ENCODE measurements at places on chromosomes 13 and 19. TPM values are rescaled to one million over a fixed set of nuclear protein-coding genes. Genes with fewer than 3 reads are reported as not detected.

DNA sequence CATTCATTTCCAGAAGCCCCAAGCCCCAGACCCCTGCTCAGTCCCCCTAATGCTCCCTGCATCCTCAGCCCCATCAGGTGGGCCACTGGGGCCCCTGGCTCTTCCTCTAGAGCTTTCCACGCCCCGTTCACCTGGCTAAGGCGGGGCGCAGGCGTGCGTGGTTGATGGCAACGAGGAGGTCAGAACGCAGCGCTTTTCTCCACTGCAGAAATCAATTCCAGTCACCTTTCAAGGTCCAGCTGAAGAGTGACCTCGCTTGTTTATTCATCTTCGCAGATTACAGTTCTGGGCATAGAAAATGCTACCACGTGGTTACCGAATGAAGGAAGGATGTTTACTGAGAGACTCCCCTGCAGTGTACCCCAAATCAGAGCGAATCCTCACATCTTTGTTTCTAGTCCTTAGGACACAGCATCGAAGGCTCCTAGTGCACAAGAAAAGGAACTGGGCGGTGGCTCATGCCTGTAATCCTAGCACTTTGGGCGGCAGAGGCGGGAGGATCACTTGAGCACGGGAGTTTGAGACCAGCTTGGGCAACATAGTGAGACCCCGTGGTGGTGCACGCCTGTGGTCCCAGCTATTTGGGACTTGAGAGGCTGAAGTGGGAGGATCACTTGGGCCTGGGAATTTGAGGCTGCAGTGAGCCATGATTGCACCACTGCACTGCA, 828 bp upstream of the PBX4 start:
- H3K4me3 ChIP-seq: peak overlapping the region; percentile 81
- H3K36me3 ChIP-seq: no peaks in the 10 kb centered on the region

- no peak for DNase-seq
- no peak overlapping the region for H3K4me3 ChIP-seq
- H3K27me3 ChIP-seq: no peaks in the 10 kb centered on the region
- no peaks in the 10 kb centered on the region for H3K36me3 ChIP-seq
These were observed 274.9 kb downstream of the KCNRG start for GRCh38 chr13:50290186-50290585.

DNA sequence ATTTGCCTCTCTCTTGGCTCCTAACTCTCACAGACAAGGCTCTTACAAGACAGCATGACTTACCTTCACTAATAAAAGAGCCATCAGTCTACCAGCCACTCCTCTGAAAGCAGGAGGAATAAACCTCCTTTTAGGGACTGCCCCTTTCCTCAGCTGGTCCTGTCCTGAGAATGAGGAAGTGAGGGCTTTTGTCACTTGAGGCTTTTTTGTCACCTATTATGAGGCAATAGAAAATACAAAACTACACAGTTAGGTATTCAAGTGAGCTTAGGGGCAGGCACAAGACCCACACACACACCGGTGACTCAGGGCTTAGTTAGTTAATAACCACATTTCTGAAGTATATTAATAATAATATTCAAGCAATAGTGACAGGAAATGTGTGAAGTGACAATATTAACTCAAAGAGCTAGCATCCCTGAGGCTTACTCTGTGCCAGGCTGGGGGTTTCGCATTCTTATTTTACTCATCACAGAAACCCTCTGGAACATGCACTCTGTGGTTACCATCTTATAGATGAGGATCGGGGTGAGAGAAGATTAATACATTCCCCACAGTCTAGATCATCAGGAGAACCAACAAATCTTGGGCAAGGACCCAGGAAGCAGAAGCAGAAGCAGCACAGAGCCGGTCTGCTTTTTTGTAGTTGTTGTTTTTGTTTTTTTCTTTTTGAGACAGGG, 379.9 kb downstream of the LIG4 start:
- no peak overlapping the region for H3K4me3 ChIP-seq
- DNase-seq: no peak
- H3K4me1 ChIP-seq: peaks cover 11% of the 10 kb centered on the region
- no peaks in the 10 kb centered on the region for H3K36me3 ChIP-seq
- H3K27me3 ChIP-seq: no peaks in the 10 kb centered on the region

The CFAP97D2 gene
- not detected for total RNA-seq

DNA sequence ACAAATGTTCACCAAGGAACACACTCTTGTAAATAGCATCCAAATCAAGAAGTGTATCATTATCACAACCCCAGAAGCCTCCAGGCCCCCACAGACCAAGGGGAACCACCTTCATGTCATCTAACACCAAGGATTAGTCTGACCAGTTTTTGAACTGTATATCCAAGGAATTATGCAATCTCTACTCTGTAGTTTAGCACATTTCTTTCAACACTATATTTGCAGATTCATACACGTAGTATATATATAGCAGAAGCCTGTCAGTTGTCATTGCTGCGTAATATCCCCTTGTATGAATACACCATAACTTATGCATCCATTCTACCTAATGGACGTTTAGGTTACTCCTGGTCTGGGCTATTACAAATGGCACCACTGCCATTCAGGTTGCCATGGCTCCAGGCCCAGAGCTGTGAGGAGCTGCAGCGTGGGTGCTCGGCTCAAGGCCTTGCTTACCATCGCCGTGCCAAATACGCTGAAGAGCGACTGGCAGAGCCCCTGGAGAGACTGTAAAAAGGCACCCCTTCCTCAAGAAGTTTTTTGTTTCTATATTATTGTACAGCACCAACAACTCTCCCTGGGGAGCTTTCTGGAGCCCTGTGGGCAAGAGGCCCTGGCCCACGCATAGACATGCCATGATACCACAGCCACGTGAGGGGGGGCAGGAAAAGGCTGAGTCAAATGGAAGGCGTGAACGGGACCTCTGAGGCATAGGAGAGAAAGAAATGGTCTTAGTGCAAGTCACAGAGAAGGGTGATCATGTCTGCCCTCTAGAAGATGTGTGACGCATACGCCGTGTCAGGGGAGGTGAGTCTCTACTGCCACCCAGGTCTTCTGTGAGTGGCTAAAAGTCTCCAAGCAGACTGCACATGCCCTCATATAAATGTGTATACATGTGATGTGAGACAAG, 10.8 kb downstream of the LATS2 start:
- peaks cover 5% of the 10 kb centered on the region for H3K36me3 ChIP-seq
- DNase-seq: no peak
- no peaks in the 10 kb centered on the region for H3K27me3 ChIP-seq
- H3K27ac ChIP-seq: peak overlapping the region; percentile 24

DNA sequence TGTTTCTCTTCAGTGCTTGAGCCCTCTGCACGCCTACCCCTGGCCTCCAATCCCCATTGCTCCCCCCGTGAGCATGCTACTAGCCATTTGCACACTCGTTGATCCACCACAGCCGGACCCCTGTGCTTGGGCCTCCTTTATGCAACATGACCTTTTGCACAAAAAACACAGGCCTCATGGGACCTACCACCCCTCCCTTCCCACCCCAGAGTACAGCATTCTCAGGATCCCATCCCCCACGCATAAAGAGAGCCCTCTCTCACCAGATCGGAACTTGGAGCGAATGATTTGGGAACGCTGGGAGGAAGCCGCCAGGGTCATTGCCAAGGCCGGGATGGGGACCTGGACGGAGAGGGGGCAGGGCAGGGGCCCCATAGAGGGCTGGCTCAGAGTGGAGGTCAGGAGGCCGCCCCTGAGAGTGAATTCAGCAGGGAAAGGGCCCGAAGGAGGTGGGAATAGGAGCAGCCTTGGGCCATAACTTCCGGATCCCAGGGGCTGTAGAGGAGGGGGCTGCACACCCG, 754 bp downstream of the MAMSTR start:
- H3K4me3 ChIP-seq: no peak overlapping the region
- peak overlapping the region; percentile 2 for H3K27ac ChIP-seq
- H3K27me3 ChIP-seq: no peaks in the 10 kb centered on the region
- peaks cover 35% of the 10 kb centered on the region for H3K4me1 ChIP-seq
- no peak for DNase-seq
- H3K36me3 ChIP-seq: no peaks in the 10 kb centered on the region

The C3 gene
- total RNA-seq: not detected

GRCh38 chr19:40360020-40360707, 11.7 kb downstream of the PLD3 start:
- peaks cover 5% of the 10 kb centered on the region for H3K36me3 ChIP-seq
- no peak overlapping the region for H3K27ac ChIP-seq
- no peak overlapping the region for H3K4me3 ChIP-seq
- no peaks in the 10 kb centered on the region for H3K27me3 ChIP-seq
- peaks cover 13% of the 10 kb centered on the region for H3K4me1 ChIP-seq

The KCTD15 gene
- 60.7 TPM for total RNA-seq

- H3K36me3 ChIP-seq: peaks cover 2% of the 10 kb centered on the region
- H3K27ac ChIP-seq: no peak within 1 kb of the TSS
- H3K4me3 ChIP-seq: peak within 1 kb of the TSS; percentile 62
- peaks cover 2% of the 10 kb centered on the region for H3K4me1 ChIP-seq
These were observed at the start of gene FSD1 for GRCh38 chr19:4304538-4305256. FSD1 (plus strand) TSS chr19:4304598; CDS start chr19:4304747, 149 bp downstream.

DNA sequence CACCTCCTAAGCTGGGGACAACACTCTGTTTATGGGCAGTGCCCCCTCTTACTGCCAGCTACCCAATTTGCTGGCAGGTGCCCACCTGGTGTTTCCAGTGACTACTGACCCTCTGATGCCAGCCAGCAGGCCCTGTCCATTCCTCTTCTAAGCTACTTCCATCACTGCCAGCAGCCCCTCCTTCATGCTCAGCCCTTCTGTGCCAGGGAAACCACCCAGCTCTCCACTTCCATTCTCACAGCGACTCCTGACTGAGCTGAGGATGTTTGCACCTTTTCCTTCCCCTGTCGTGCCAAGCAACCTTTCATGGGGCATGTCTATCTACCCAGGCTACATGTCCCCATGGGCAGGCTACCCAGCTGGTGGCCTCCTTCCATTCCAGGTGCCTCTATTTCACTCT, 24.0 kb upstream of the ZNF492 start:
- no peaks in the 10 kb centered on the region for H3K27me3 ChIP-seq
- H3K36me3 ChIP-seq: peaks cover 3% of the 10 kb centered on the region

The FLT1 gene
- 0.65 TPM for total RNA-seq

The VSTM2B gene
- not detected for total RNA-seq

DNA sequence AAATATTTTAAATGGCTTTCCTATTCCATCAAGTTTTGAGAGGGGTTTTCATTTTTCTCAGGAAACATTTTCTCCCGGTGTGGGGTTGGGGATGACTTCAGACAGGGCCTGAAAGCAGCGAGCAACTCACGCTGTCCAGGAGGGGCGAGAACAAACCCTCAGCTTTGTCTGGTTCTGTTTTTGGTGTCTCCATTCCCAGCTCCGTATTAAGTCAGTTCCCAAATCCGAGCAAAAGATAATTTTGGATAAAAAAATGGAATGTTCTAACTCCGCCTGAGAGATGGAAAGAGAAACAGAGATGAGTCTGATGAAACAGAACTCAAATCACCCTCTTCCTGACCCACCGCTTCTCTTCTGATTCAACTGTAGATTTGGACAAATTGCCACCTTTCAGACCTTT, 38.4 kb downstream of the RFX2 start:
- H3K27me3 ChIP-seq: no peaks in the 10 kb centered on the region
- DNase-seq: no peak
- peak overlapping the region; percentile 94 for H3K27ac ChIP-seq
- H3K4me1 ChIP-seq: peaks cover 77% of the 10 kb centered on the region
- H3K4me3 ChIP-seq: no peak overlapping the region
- no peaks in the 10 kb centered on the region for H3K36me3 ChIP-seq

The ZNF534 gene
- not detected for total RNA-seq

The KCNN4 gene
- total RNA-seq: 3.3 TPM

The TEX101 gene
- not detected for total RNA-seq

The SLC7A9 gene
- total RNA-seq: 0.35 TPM

DNA sequence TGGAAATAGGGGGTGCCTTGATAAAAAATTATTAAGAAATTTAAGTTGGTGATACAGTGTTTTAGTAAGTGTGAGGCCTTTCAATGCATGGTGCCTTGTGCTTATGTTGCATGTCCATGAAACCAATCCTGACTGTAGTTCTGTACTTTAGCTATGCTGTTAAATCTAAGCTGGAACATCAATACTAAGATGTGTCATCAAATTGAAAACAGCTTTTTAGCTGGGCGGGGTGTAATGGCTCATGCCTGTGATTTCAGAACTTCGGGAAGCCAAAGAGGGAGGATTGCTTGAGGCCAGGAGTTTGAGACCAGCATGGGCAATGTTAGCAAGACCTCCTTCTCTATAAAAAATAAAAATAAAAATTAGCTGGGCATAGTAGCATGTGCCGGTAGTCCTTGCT, 930.3 kb upstream of the PCDH9 start:
- no peak overlapping the region for H3K4me3 ChIP-seq
- no peak overlapping the region for H3K27ac ChIP-seq
- no peaks in the 10 kb centered on the region for H3K4me1 ChIP-seq
- H3K27me3 ChIP-seq: no peaks in the 10 kb centered on the region

The CABP5 gene
- total RNA-seq: not detected

The LRRC8E gene
- 6.9 TPM for total RNA-seq

GRCh38 chr13:37613236-37613635, 14.7 kb upstream of the POSTN start:
- no peak for DNase-seq
- peaks cover 39% of the 10 kb centered on the region for H3K4me1 ChIP-seq

DNA sequence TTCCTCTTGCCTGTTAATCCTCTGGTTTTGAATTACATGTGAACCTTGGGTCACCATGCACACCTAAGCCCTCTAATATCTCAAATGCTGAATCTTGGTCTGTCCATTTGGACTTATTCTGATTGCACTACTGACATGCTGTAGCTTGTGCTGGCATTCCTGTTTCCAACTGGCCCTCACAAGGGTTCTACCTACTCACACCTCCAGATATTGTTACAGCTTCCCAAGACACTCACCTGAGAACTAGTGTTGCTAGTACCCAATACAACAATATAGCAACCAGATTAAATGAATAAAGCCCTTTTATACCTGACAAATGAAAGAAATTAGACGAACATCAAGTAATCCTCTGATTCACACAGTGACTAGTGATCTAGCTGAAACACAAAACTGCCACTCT, 16.6 kb downstream of the TEX30 start:
- no peaks in the 10 kb centered on the region for H3K27me3 ChIP-seq
- no peaks in the 10 kb centered on the region for H3K4me1 ChIP-seq
- no peaks in the 10 kb centered on the region for H3K36me3 ChIP-seq
- H3K27ac ChIP-seq: no peak overlapping the region
- no peak for DNase-seq

The LILRB2 gene
- not detected for total RNA-seq

DNA sequence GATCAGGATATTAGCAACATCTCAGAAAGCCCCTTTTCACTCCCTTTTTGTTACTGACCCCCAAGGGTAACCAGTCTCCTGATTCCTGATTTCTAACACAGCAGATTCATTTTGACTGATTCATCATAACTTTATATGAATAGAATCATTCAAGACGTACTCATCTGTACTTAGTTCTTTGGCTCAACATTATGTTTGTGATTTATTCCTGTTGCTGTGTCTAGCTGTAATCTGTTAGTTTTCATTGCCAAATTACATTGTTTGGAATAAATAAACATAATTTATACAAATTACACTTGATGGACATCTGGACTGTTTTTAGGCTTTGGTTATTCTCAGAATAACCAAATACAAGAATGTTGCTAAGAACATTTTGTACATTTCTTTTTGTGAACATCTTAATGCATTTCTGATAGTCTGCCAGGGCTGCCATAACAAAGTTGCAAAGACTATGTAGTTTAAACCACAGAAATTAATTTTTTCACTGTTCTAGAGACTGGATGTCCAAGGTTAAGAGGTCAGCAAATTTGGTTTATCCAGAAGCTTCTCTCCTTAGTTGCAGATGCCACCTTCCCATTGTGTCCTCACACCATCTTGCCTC, 62.8 kb upstream of the EDNRB start:
- H3K4me3 ChIP-seq: no peak overlapping the region
- peaks cover 22% of the 10 kb centered on the region for H3K4me1 ChIP-seq
- H3K27me3 ChIP-seq: no peaks in the 10 kb centered on the region
- H3K27ac ChIP-seq: peak overlapping the region; percentile 97
- no peaks in the 10 kb centered on the region for H3K36me3 ChIP-seq
- no peak for DNase-seq

GRCh38 chr13:114080739-114081561, 51.5 kb downstream of the RASA3 start:
- H3K4me3 ChIP-seq: no peak overlapping the region
- peaks cover under 1% of the 10 kb centered on the region for H3K36me3 ChIP-seq
- H3K27me3 ChIP-seq: no peaks in the 10 kb centered on the region
- peak overlapping the region; percentile 8 for H3K27ac ChIP-seq
- peaks cover 26% of the 10 kb centered on the region for H3K4me1 ChIP-seq

Data from chondrocyte (in vitro differentiated cells).